T-cell (primary cell): ENCODE measurements at places on chromosomes 2 and 18. TPM values are rescaled to one million over a fixed set of nuclear protein-coding genes. Genes with fewer than 3 reads are reported as not detected.
A peak's percentile ranks its signal among the peaks of the same experiment; 100 is the strongest.

DNA sequence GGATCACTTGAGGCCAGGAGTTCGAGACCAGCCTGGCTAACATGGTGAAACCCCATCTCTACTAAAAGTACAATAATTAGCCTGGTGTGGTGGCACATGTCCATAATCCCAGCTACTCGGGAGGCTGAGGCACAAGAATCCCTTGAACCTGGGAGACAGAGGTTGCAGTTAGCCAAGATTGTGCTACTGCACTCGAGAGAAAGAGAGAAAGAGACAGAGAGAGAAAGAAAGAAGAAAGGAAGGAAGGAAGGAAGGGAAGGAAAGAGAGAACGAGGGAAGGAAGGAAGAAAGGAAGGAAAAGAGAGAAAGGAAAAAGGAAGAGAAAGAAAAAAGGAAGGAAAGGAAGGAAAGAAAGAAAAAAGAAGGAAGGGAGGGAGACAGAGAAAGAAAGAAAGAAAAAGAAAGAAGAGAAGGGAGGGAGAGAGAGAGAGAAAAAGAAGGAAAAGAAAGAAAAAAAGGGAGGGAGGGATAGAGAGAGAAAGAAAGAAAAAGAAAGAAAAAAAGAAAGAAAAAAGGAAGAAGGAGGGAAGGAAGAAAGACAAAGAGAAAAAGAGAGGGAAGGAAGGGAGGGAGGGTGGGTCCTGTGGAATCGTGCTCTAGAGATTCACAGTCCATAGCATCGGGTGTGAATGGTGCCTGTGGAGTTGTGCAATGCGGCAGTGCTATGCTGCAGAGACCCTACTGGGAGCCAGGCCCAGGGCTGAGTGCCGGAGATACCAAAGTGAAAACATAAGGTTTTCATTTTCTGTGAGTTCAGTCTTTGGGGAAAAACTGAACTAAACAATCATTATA, 4.6 kb upstream of the SDC1 start:
- DNase-seq: no peak
- H3K36me3 ChIP-seq: no peaks in the 10 kb centered on the region
- peaks cover 11% of the 10 kb centered on the region for H3K4me1 ChIP-seq
- H3K27ac ChIP-seq: no peak overlapping the region

DNA sequence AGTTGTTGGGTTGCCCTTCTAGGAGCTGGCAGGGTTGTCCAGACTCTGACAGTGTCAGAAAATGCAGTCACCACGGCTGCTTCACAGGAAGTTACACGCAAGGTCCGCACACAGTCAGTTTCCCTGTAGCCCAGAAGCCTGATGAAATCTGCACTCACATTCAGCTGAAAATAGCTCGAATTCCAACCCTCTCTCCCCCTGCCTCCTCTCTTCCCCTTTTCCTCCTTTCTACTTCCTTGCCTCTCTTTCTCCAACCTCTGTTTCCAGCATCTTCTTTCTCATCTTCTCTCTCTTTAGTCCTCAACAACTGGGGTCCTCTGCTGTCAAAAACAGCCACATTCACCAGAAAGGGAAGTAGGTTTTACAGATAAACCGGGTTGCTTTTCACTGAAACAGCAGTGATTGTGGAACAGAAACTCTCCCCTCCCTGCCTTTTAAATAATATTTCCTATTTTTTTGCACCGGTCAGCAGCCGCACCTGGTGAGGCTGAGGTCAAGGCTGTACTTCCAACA, 69.3 kb downstream of the BCL11A start:
- H3K4me1 ChIP-seq: peaks cover 13% of the 10 kb centered on the region
- no peaks in the 10 kb centered on the region for H3K27me3 ChIP-seq
- no peaks in the 10 kb centered on the region for H3K36me3 ChIP-seq
- no peak overlapping the region for H3K27ac ChIP-seq

GRCh38 chr18:49707599-49707998, 105.7 kb downstream of the ACAA2 start:
- no peaks in the 10 kb centered on the region for H3K4me1 ChIP-seq
- H3K36me3 ChIP-seq: no peaks in the 10 kb centered on the region
- no peaks in the 10 kb centered on the region for H3K27me3 ChIP-seq
- no peak for DNase-seq

Gene MYO7B
- total RNA-seq: 0.96 TPM

GRCh38 chr2:2825062-2825461, 494.0 kb upstream of the MYT1L start:
- peaks cover 6% of the 10 kb centered on the region for H3K27me3 ChIP-seq
- DNase-seq: no peak
- H3K36me3 ChIP-seq: no peaks in the 10 kb centered on the region
- no peak overlapping the region for H3K4me3 ChIP-seq

Gene CCDC74A
- total RNA-seq: 1.2 TPM

GRCh38 chr2:112529757-112530156, 12.5 kb upstream of the POLR1B start:
- H3K36me3 ChIP-seq: peaks cover 25% of the 10 kb centered on the region
- no peak overlapping the region for H3K4me3 ChIP-seq
- DNase-seq: no peak
- no peaks in the 10 kb centered on the region for H3K4me1 ChIP-seq

DNA sequence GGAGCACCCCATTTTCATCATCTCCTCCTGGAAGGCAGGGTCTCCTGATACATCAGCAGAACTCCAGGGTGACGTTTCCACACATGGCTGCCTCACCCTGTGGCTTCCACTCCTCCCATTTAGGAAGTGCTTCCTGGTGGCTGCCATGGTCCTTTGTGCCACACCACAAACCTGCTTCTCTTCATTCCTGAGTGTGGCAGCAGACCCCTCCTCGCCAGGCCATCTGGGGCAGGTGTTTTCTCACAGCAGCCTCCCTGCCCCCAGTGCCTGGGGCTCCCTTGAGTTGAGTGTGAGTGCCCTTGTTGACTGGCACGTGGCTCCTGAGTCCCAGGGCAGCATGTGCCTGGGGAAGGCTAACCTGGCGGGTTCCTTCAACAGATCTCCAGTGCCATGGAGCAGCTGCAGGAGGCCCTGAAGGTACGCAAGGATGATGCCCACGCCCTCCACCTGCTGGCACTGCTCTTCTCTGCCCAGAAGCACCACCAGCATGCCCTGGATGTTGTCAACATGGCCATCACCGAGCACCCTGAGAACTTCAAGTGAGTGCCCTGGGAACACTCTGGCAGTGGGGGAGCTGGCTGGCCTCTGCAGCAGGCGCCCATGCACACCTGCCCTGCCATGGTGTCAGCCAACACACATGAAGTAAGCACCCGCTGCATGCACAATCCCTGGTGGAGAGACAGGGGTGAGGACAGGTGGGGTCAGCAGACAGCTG, 113.4 kb upstream of the MCFD2 start:
- no peaks in the 10 kb centered on the region for H3K4me1 ChIP-seq
- H3K27ac ChIP-seq: no peak overlapping the region

DNA sequence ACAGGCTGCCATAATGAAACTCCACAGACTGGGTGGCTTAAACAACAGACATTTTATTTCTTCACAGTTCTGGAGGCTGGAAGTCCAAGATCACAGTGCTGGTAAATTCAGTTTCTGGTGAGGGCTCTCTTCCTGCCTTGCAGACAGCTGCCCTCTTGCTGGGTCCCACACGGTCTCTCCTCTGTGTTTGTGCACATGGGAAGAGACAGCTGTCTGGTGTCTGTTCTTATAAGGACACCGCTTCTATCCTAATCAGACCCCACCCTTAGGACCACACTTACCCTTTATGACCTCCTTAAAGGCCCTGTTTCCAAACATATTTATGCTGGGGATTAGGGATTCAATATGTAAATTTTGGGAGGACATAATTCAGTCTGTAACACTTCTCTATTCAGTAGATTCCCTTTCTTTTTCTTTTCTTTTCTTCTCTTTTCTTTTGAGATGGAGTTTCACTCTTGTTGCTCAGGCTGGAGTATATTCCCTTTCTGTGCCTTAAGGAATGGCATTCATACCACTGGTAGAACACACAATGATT, 18.9 kb downstream of the CTIF start:
- no peaks in the 10 kb centered on the region for H3K4me1 ChIP-seq
- H3K4me3 ChIP-seq: no peak overlapping the region
- H3K27ac ChIP-seq: no peak overlapping the region
- no peaks in the 10 kb centered on the region for H3K27me3 ChIP-seq
- DNase-seq: no peak

Gene HOXD13
- not detected for total RNA-seq

DNA sequence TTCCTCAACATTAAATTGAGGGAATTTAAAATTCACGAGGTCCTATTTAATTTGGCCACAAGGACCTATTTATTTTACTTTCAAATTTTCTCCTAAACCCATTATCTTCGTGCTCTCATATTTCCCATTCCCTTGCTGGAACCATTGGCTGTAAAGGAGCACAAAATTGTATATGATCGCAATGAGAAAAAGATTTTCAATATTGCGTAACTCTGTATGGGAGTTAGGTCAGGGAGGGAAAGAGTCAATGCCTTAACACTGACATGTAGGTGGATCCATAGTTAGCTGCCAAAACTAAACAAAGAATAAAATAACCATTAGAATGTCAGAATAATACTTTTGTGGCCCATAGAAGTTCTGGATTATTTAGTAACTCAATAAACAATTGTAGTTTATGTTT, 40.6 kb upstream of the ZC3H15 start:
- H3K4me1 ChIP-seq: no peaks in the 10 kb centered on the region
- no peak overlapping the region for H3K4me3 ChIP-seq
- no peaks in the 10 kb centered on the region for H3K36me3 ChIP-seq
- DNase-seq: no peak
- no peak overlapping the region for H3K27ac ChIP-seq

Gene C1QL2
- not detected for total RNA-seq

DNA sequence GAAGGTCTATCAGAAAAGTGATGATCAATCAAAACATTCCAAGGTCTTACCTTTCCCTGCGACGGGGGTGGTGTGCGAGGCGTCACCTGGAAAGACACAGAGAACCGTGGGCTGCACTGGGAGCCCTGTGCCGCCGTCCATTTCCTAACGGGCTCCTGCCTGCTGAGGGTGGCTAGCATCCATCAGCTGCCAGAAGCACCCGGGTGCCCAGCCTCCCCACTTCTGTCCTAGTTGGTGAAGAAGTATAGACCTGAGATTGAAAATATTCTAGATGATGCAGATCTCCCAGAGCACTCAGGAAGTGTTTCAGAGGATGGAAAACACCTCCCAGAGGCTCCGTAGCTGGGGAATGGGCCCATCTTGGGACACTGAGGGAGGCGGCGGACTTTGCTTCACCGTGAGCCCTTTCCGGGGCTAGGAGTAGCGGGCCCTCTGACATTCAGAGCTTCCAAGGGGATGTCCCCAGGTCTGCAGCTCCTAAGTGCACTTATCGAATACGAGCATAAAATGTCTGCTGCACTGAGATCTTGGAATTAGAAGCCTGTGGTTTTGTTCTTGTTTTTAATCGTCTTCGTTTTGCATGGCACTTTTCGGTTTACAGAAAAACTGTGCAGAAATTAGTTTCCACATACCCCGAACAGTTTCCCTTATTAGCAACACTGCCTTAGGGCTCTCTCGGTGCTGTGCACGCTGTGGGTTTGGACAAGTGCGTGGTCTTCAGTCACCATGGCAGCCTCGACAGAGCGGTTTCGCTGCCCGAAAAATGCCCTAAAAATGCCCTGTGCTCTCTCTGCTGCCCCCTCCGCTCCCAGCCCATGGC, 143.5 kb downstream of the MBP start:
- no peaks in the 10 kb centered on the region for H3K4me1 ChIP-seq
- peaks cover 2% of the 10 kb centered on the region for H3K27me3 ChIP-seq
- H3K36me3 ChIP-seq: no peaks in the 10 kb centered on the region
- no peak overlapping the region for H3K27ac ChIP-seq

Gene SOX11
- not detected for total RNA-seq

Gene C2orf66
- not detected for total RNA-seq

- H3K36me3 ChIP-seq: no peaks in the 10 kb centered on the region
- DNase-seq: no peak
- H3K4me3 ChIP-seq: no peak overlapping the region
- H3K27me3 ChIP-seq: peaks cover 3% of the 10 kb centered on the region
- no peaks in the 10 kb centered on the region for H3K4me1 ChIP-seq
Observed at GRCh38 chr18:70398076-70398475, 109.2 kb downstream of the SOCS6 start.

DNA sequence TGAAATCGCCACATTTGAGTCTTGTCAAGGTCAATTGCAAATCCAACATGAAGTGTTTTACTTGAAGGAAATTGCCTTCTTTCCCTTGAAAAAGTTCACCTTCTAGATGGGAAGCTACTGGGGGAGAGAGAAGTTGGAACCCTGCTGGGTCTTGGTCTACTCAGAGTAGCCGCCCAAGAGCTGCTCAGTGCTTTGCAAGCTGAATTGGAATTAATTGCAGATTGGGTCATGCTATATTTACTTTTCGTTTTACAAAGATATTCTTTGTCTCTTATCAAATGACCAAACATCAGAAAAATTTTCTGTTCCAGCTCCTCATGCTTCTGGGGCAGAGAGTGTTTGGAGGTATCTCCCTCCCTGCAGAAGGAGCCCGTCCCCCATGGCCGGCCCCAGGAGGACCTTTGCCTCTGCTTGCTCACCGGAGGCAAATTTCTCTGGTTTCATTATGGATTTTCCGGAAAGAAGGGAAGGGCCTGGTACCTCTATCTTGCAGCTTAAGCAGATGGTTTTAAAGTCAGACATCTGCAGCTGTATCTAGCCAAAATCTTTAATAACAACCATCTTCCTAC, 289.7 kb downstream of the MYT1L start:
- DNase-seq: no peak
- H3K27me3 ChIP-seq: no peaks in the 10 kb centered on the region
- H3K4me3 ChIP-seq: no peak overlapping the region
- no peaks in the 10 kb centered on the region for H3K4me1 ChIP-seq

DNA sequence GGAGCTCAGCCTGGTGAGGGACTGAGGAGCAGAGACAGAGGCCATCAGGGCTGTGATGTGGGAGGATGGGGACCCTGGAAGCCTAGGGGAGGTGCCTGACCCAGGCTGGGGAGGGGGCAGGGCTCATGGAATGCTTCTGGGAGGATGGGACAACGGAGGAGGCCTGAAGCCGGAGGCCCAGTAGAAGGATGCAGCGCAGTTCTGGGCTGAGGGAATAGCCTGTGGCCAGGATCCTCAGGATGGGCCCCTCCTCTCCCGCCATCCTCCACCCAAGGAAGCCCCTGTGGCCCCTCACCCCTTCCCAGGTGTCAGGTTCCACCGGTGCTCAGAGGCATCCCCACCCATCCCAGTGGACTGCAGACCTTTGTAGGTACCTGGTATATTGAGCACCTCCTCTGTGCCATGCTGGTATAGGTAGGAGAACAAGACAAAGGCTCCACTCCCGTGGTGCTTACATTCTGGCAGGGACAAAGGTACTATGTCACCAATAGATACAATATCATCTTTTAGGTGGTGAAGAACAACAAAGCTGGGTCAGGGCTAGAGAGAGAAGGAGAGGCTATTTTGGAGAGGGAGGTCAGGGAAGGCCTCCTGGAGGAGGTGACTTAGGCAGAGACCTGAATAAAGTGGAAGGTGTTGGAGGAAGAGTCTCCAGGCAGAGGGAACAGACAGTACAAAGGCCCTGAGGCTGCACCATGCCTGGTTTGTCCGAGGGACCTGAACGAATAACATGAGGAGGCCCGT, 2.7 kb downstream of the ZAP70 start:
- peaks cover 93% of the 10 kb centered on the region for H3K4me1 ChIP-seq
- H3K4me3 ChIP-seq: peak overlapping the region; percentile 89
- no peak for DNase-seq
- no peaks in the 10 kb centered on the region for H3K27me3 ChIP-seq
- peaks cover 5% of the 10 kb centered on the region for H3K36me3 ChIP-seq

Gene APCDD1
- total RNA-seq: 0.38 TPM
